ENCODE measurements at places on chromosomes 3 and 15.

DNA sequence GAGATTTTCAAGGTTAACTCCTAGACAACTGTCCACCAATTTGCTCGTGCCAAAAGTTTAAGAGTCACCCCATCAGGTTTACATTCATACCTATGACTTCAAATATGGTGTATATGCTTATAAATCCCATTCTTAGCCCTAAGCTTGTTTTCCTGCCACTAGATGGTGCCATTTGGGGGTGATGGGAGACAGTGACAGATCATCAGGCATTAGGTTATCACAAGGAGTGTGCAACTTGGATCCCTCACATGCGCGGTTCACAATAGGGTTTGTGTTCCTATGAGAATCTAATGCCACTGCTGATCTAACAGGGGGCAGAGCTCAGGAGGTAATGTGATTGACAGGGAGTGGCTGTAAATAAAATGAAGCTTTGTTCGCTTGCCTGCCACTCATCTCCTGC, 182.7 kb downstream of the CNTN6 start:
- no peak for DNase-seq

DNA sequence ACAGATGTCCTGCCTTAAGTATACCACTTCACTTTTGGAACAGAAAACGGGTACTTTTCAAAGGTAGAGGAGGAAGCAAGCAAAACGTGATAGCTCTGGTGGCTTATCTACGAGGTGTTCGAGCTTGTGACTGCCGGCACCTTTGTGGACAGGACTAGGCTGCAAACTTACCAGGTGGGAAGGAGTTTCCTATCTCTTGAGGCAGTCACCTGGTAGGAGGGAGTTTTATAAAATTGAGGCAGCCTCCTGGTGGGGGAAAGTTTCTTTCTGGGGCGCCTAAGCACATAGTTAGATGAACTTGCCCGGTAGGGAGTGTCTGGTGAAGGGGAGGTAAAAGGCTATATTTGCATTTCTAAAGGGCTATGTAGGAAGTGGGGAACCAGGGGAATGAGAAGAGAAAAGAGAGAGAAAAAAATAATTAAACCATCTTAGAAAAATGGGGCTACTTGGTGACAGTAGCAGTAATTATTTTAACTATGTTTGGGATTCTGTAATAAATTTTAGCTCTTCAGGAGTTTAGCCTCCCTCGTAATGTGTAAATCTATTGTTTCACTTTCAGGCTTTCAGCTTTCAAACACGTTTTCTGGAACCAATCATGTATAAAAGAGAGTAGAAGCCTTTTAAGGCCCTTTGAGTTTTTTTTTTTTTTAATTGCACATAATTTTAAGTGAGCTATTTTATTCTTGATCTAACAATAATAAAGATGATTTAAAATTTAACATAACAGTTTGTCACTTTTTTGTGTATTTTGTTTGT, 131.0 kb downstream of the IL5RA start:
- no peak for DNase-seq

- DNase-seq: no peak
Observed at GRCh38 chr3:134334901-134335280, 39.4 kb downstream of the AMOTL2 start.

DNA sequence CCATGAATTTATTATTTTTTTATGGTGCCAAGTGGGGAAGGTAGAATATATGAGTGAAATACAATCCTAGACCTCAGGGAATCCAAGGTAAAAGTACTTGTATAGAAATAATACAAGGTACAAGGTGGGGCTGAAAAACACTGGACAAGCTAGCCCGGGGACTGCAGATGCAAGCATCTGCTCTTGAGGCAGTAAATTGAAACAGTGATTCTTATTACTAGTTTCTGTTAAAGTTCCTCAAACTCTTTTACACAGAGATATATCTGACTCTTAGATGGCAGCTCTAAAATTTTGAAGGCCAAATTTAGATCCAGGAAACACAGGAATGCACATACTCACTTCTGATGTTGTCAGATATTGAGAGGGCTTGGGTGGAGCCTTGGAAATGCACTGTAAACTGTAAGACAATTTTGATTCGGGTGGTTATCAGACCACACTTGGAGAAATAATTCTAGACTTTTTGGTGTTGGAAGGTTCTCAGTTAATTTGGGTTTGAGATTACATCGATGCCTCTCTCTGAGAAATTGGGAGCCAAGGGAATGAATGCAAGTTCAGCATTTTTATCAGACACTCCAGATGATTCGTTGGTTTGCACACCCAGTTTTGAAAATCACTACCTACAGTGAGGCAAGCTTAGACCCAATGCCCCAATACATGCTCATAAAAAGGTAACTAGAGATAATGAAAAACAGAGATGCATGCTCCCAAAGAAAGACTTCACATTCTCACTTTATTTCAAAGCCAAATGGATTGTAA, 7.3 kb downstream of the TP63 start:
- DNase-seq: no peak

GRCh38 chr3:66904831-66905493, 93.1 kb upstream of the KBTBD8 start:
- no peak for DNase-seq

DNA sequence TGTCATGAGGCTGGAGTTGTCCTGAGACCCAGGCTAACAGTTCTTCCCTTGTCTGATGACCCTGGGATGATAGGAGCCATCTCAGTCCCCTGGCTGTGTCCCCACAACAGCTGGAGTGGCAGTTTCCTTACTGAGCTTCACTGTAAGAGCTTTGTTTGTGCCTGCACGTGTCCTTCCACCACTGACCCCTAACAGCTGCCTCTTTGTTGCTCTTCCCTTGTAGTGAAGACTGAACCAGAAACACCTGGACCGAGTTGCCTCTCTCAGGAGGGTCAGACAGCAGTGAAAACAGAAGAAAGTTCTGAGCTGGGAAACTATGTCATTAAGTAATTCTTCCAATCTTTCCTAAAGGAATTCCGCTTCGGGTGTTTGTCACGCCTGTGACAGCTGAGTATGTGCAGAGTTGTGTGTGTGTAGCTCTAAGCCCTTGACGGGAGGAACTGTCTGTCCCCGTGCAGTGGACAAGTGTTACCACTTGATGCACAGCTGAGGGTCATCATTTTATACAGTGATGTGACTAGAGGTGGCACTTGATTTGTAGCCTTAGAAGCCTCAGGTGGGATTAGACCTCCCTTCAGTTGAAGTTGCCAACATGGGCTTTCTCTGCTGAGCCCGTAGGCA, 25.0 kb downstream of the MAP6D1 start:
- no peak for DNase-seq

DNA sequence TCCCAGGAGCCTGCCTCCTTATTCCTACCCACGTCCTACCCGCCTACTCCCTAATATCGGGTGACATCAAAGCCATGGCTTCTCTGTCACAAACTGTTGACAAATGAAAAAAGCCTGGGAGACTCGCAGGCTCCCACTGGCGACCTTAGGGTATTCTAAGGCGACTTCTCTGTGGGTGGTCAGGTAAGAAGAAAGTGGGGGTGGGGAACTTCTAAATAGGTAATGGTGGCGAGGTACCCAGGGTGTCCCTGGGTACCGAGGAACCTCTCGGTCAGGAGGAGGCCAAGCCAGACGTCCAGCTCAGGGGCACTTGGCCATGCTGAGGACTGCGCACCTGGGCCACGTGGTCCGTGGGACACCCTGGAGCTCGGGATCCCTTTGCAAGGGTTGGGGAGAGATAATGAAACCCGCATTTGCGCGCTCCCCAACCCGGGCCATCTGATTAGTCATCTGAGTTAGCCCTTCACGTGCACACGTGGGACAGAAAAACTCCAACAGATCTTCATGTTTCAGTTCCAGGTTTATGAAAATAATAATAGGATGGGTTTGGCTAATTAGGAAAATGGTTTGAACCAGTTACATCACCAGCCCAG, 78.2 kb downstream of the NR2F2 start:
- DNase-seq: no peak

- no peak for DNase-seq
Observed at GRCh38 chr15:24150542-24150941, 463.4 kb upstream of the NDN start.

DNA sequence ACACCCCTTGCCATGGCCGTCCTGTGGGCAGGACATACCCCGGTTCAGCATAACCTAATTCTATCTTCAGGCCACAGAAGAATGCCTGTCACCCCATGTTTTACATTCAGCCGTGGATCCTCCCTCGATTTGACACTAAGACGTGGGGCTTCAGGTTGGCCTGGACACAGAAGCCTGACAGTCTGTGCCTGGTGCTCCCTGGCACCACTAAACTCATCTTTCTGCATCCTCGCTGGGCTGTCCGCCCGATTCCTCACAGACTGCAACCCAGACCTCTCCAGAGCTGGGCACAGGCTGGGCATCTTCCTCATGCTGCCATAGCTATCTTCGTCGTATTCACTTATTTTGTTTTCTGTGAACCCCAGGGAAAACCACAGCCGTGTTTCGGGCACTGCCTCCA, 117.8 kb upstream of the IQSEC1 start:
- no peak for DNase-seq

GRCh38 chr3:28504976-28505375, 156.4 kb upstream of the AZI2 start:
- no peak for DNase-seq

DNA sequence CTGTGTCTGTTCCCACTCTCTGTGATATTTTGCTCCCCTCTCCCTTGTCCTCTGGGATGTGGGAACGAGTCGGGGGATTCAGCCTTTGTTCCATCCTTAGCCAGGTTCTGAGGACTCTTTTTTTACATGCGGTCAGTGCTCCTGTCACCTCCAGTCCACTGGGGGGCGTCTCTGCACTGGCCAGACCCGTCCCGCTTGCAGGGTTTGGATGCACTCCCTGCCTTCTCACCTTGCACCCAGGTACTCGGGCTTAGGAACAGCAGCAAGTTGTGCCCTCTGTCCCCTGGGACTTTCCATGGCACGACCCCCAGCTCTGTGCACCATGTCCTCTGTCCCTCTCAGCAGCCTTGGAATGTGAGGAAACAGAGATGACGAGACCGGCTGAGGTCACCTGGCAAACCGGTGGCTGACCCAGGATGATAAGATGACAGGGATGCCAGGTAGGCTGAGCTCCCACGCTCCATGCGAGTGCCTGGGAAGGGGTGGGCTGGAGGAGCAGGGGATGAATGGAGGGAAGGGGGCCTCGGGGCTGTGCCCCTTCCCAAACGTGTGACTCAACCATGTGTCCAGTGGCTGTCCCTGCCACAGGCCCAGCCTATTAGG, 27.3 kb upstream of the FGD5 start:
- no peak for DNase-seq

DNA sequence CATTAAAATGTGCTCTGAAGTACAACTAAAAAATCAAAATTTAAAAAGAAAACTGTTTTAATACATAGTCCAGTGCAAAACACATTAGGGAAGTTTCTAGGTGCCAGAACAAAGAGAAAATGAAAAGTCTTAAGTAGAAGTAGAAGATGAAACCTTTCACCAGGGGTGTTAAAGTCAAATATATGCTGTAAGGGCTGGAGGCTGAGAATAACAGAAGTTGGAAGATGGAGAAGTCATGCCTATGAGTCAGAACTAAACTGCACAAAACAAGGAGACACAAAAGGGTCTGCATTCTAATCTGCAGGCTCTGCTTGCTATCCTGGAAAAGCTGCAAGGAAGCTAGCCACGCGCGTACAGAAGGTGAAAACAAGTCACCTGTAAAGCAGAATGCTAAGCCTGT, 48.7 kb upstream of the CPB1 start:
- no peak for DNase-seq

GRCh38 chr3:134636406-134636805, 14.4 kb downstream of the KY start:
- DNase-seq: no peak

- DNase-seq: no peak
Observed at GRCh38 chr3:171811913-171812335, 1.6 kb upstream of the PLD1 start.

DNA sequence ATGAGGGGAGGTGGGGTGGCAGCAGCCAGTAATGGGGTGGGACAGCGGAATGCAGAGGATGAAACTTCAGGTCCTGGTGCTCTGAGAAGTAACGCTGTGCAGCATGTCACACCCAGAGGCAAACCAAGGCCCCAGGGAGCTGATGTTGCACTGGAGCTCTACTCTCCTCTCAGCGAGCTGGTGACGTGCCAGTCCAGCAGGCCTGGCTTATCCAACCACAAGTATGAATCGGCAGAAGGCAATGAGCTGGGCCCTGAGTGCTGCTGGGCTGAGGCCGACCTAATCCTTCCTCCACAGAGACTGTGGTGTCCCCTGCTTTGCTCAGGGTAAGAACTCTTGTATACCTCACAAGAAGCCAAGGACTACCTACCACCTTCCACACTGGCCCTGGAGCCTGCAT, 30.5 kb downstream of the CD86 start:
- DNase-seq: no peak

DNA sequence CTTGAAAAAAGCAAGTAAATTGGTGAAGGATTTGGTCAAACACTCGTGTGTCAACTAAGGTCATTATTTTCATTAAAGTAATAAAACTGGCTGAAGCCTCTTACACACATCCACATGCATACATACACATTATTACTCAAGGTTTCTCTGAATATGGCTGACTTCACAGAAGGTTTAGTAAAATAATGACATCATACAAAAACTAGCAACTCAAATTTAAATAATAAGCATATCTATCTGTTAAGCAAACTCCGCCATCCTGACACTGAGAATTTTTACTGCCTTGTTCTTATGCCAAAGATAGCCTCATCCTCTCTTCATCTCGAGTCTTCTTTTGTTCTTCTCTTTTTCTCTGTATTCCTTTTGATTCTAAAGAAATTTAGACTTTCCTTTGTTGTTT, 739.1 kb downstream of the GBE1 start:
- DNase-seq: no peak

GRCh38 chr15:51079226-51079625, 15.5 kb downstream of the TNFAIP8L3 start:
- no peak for DNase-seq

DNA sequence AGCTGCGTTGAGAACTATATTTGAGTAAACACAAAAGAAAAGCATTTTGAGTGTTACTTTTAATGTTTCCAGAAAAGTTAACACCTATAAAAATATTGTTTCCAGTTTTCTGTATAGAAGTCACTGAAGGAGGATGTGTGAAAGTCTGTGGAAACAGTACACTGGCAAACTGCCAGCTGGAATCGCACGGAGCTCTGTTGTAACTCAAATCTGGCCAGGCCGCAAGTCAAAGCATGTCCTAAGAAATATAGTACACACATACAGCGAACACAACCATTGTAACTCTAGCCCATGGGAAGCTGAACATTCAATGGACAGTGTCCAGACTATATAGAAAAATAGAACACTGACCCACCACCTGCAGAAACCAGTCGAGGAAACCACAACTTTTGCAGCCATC, 657.2 kb downstream of the FHIT start:
- no peak for DNase-seq

DNA sequence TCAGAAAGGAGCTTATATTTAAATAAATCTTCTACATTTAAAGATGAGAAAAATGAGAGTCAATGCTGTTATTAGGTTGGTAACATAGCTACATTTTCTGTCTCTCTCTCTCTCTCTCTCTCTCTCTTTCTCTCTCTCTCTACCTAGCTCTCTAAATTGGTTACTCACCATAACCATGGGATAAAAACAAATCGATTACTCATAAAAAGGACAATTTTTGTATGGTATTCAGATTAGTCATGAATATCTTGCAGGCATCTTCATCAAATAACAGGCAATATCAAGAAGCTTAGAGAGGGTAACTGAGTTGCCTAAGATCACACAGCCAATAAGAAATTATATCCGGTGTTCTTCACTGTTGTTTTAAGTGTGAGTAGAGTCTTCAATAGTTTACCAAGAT, 81.8 kb upstream of the ALCAM start:
- DNase-seq: no peak

- peak; percentile 72 for DNase-seq
Observed at GRCh38 chr3:151203051-151203420, at the start of gene GPR171. GPR171 (minus strand) TSS chr3:151203216; CDS start chr3:151199386, 3,830 bp downstream.

Data from activated CD4-positive, alpha-beta T cell treated with anti-CD3 and anti-CD28 coated beads, Interleukin-2, amount 50 U/mL, for 24 hours (primary cell).